ENCODE measurements at places on chromosomes 13 and 19. TPM values are rescaled to one million over a fixed set of nuclear protein-coding genes. Genes with fewer than 3 reads are reported as not detected.

KL gene
- 3.6 TPM for total RNA-seq

SERP2 gene
- 3.6 TPM for total RNA-seq

SHISA7 gene
- 0.05 TPM for total RNA-seq

VSTM2B gene
- not detected for total RNA-seq

DHDH gene
- total RNA-seq, result 3.4 TPM

ZNF431 gene
- 40.6 TPM for total RNA-seq

KLK14 gene
- 0.29 TPM for total RNA-seq

- DNase-seq, result no peak
Observed at GRCh38 chr13:36788276-36788675, 30.7 kb upstream of the RFXAP start.

DNA sequence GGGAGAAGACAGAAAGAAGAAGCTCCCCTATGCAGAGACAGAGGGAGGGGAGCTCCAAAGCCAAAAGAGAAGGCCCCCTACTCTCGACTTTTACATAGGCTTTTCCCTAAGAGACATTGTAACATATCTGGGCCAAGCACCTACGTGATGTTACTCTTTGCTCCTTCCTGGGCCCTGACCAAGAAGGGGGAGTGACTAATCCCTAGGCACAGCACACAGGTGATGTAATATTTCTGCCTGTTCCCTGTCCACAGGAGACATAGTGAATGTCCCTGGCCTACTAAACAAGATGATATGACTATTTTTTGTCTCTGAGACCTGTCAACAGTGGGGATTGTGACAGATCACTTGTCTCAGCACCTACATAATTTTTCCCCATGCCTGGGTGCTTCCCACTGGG, 15.9 kb upstream of the ZNF254 start:
- no peak for DNase-seq

DNA sequence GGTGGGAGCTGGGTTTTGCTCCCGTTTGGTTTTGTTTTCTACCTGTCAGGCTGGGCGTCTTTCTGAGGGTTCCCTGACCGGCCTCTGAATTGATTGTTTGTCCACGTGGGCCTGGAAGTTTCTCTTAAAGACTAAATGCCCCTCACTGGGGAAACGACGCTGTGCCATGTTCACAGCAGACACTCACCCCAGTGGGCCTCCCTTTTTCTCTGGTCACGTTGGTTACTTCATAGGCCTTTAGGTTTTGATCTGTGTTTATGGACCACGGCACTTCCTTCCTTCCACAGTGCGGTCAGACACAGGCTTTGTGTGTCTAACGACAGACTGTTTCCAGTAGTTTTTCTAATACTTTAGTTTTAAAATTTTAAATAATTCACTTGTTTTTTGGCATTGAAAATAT, 20.1 kb upstream of the NDUFS7 start:
- no peak for DNase-seq

DNA sequence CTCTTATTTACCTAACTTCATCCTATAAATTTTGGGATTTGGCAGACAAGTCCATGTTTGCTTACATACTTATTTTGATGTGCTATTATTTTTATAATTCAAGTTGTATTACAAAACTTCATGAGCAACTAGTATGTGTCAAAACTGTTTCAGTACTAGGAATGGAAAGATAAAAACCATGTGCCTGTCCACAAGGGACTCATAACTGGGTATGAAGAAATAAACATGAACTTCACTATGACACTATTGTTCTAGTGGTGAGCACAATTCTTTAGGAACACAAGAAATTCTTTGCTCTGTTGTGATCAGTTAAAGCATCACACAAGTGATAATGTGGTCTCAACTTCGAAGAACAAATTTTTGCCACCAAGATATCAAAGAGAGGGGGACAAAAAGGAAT, 97.5 kb upstream of the FBXL3 start:
- no peak for DNase-seq

DNA sequence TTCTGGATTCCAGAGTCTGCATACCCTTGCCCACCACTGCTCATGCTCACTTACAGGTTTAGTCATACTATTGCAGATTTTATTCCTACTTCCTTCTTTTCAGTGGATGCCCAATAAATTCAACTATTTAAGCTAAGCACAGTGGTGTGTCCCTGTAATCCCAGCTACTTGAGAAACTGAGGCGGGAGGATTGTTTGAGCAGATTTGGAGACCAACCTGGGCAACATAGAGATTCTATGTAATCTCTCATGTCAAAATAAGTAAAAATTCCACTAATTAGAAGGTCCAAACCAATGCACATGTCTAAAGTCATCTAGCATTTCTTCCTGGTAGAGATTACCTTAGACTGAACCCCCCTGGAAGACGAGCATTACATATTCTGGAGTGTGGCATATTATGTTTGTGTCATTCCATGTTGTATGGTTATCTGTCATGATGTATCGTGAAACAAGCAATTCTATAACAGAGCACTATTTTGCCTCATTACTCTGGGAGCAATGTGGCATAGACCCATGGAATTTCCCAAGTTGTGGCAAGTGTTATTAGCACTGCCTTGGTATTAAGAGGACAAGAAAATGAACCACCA, 8.3 kb downstream of the HMGB1 start:
- no peak for DNase-seq

- no peak for DNase-seq
Observed at GRCh38 chr19:28208745-28209144, 1004.2 kb downstream of the UQCRFS1 start.

GRCh38 chr13:58712191-58712590, 1080.6 kb downstream of the PCDH17 start:
- no peak for DNase-seq

- DNase-seq, result no peak
Observed at GRCh38 chr19:28428663-28429348, 784.1 kb downstream of the UQCRFS1 start.

GRCh38 chr19:40659566-40659965, 30.9 kb downstream of the NUMBL start:
- DNase-seq, result no peak

DNA sequence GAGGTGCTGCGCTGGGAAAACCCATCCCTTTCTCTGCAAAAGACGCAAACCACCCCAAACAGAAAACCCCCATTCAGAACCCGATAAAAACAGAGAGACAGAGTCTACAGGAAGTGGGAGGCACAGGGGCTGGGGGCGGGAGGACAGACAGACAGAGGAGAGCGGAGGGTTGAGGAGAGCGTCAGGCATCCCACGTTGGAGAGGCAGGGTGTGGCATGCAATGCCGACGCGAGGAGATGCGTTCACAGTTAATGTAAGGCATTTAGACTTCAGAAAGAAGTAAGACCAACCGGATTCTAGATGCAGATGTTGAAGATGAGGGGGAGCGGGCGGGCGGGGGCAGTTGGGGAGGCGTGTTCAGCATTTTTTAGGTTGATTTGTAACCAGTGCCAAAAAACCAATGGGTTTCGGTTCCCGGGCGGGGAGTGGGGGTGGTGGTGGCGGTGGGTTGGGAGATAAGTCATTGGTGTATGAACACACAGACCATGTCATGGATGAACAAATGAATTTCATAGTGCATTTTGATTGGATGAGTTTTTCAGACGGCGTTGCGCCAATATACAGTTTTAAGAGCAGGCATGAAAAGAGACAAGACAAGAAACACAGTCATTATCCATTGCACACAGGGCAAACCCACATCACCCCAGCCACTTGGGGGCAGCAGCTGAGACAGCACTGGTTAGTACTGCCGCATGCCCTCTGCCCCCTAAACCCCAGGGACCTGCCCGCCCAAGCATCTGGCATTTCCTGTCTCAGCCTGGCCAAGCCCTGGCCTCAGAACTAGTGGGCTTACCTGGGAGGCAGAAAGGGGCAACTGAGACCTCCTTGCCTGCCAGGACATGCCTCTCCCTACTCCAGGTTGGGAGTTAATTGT, 91.3 kb downstream of the IER2 start:
- no peak for DNase-seq

DNA sequence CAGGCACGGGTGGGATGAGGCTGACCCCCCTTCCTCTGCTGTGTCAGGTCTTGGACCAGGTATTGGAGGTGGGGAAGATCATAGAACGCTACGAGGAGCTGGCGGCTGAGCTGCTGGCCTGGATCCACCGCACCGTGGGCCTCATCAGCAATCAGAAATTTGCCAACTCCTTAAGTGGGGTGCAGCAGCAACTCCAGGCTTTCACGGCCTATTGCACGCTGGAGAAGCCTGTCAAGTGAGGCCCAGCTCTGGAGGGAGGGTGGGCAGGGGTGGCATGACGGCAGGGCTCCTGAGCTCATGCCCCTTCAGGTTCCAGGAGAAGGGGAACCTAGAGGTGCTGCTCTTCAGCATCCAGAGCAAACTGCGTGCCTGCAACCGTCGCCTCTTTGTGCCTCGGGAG, 35.3 kb downstream of the SPTBN4 start:
- no peak for DNase-seq

DNA sequence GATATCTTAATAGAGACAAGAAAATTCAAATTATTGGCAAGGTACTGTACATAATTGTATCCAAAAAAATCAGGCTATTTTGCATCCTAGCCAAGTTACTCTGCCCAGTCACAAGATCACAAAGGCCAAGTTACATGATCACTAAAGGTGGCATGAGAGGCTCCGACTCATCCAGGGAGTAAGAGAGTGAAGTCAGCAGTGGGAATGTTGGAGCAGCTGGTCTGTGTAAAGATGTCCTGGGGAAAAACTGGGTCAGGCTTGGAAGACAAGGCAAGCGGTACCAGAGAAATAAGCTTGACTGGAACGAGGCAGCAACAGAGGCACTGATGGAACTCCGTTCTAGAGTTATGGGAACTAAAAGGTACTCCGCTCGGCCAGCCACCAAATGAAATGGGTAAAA, 50.2 kb upstream of the PSG2 start:
- DNase-seq, result no peak

GRCh38 chr13:48976576-48977285, 1.0 kb downstream of the FNDC3A start:
- no peak for DNase-seq

Measured in type B pancreatic cell (in vitro differentiated cells).